ENCODE measurements at places on chromosomes 2 and 18.

DNA sequence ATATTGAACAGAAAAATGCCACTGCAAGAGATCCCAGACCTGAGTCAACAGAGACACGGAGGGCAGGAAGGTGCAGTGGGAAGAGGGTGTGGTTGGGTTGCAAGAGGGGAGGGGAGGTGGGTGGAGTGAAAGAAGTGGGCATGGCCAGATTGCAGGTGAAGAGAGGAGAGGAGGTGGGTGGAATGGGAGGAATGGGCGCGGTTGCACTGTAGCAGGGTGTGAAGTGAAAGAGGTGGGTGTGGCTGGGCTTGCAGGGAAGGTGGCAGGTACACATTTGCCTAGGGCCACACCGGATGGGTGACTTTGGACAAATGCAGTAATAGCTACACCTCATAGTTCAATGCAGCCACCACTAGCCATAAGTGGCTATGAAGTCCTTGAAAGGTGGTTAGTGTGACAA is 71.1 kb downstream of the DOCK10 start:
- DNase-seq: no peak

DNA sequence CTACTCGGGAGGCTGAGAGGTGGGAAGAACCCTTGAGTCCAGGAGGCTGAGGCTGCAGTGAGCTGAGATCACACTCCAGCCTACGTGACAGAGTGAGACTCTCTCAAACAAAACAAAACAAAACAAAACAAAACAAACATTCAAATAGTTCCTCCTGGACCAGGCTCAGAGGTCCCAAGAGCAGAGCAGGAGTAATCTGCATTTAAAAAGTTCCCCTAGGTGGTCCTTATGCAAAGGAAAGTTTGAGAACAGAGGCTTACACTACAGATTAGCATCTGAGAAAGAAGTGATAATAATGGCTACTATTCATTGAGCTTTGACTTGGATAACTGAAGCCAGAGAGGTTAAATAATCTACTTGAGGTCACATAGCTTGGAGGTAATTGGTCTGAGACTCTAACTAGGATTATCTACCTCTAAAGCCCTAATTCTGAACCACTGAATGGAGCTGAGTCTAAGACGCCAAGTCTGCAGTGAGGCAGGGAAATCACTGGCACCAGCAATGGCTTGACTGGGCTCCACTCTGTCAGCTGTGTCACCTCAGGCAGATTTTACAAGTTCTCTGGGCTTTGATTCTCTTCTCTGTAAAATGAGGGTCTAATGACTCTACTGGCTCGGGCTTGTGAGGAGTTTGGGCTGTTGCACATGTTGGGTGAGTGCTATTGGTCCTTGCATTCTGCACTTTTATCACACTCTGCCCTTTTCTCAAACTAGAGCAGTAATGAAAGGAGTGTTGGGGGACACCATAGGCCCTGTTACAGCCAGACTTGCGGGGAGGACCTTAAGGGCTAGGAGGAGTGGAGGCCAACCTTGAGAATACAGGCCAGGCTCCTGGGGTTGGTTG is 29.2 kb upstream of the DLX2 start:
- no peak for DNase-seq

DNA sequence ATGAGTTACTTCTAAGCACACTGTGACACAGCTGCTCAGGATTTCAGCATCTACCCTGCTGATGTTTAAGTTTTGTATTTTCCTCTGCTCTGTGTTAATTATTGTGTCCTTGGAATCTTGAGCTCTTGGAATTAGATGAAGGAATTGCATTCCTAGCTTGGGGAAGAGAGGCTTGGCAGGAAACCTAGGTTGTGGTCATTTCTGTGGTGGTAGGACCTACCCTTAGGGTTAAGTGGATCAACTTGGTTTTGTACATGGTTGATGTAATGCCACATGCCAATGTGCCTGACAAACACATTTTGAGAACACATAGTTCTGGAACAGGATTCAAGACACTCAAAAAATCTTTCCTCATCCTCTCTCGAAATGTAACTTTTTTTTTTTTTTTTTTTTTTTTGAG is 264.5 kb upstream of the MEX3C start:
- no peak for DNase-seq

GRCh38 chr2:222241128-222241870 is 57.5 kb downstream of the PAX3 start:
- no peak for DNase-seq

GRCh38 chr2:230937362-230937761 is 12.3 kb upstream of the GPR55 start:
- no peak for DNase-seq

Measured in stimulated activated CD8-positive, alpha-beta memory T cell treated with anti-CD3 and anti-CD28 coated beads, Interleukin-7, amount 100 ng/mL, for 1 hour (primary cell).